ENCODE measurements at places on chromosomes 7 and 10. TPM values are rescaled to one million over a fixed set of nuclear protein-coding genes. Genes with fewer than 3 reads are reported as not detected.

DNA sequence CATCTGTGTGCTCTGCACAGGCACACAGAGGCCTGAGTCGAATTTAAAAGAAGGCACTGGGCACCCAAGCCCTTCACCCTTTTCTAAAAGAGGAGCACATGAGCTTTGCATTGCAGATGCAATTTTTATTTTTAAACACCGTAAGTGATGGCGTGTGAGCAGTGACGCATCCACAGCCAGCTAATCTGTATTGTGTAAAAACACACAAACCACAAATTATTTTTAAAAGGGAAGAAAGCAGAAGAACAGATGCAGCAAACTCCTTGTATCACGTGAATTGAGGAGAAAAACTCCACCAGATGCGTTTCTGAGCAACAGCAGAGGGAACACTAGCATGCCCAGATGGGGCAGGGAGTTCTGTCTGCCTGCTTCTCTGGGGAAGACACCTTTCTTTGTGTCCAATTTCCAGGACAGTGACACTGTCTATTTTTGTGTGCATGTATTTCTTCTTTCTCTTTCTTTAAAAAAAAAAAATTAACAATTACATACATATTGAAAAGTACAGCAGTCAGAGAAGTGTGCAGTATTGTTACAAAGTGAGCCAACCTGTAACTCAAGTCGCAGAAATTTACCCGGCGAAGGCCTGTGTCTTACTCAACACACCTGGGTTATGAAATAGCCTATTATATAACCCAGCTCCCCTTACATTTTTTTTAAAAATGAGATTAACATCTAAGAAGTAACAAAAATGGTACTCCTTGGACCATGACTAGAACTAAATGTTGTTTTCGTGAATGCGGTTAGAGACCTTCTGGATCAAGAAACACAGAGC is 39.2 kb downstream of the EEPD1 start:
- no peak for DNase-seq

- peak; percentile 35 for DNase-seq
Observed at GRCh38 chr7:101507791-101508252, 121.3 kb downstream of the MYL10 start.

DNA sequence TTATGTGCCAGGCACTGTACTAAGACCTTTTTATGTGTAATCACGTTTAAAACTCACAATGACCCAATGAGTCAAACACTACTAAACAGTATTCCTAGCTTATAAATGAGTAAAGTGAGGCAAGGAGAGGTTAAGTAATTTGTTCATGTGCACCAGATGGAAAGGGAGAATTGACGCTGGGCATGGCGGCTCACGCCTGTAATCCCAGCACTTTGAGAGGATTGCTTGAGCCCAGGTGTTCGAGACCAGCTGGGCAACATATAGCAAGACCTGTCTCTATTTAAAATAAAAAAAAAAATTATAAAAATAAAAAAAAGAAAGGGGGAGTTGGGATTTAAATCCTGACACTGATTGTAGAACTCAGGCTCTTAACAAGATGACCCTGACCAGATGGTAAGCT is 46.7 kb upstream of the DLG5 start:
- no peak for DNase-seq

- DNase-seq = no peak
Observed at GRCh38 chr7:115920367-115920766, 110.2 kb downstream of the TFEC start.

DNA sequence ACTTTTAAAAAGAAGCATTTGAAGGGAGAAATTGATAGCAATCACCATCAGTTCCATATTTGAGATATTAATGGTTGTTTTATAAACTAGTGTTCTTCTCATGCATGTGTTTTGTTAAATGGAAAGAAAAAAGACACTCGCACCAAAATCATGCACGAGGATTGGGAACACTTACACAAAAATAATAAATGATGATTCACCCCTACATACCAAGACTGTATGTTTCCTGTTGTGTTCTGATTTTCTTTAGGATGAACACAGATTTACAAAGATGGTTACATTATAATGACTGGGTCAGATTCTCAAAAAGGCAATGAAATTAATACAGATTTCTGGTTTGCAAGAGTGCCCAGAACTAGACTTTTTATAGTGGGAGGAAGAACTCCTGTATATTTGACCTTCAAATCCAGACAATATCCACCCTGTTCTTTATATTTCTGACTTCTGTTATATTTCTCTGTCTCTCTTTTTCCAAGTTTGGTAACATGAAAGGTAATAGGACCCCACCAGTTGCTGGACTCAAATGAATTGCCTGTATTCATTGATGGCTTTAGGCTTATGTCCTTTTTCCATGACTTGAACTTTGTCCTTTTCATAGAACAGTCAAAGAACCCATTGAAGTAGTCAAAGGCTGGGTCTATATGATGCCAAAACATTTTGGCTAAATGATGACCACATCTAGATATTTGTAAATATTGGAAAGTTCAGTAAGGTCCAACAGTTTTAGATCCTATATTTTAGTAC is 54.4 kb downstream of the SEMA3A start:
- DNase-seq = no peak

- DNase-seq = no peak
Observed at GRCh38 chr10:17989908-17990767, 38.4 kb downstream of the SLC39A12 start.

DNA sequence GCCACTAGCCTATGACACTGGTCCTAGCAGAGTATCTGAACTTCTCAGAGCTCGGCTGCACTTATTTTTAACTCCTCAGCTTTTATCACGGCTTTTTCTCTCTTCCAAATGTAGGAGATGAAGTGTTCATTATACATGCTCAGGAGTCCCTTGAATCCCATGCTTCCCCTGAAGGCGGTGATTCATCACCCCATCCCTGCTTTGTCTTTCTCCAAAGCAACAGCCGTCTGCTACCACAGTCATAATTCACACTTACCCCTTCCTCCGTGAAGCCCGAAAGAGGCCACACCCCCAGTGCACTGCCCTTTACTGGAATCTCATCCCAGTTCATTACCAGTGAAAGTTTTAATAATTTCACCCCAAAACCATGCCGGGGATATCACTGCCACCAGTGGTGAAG is 301.5 kb upstream of the SHH start:
- DNase-seq = no peak

- DNase-seq = no peak
Observed at GRCh38 chr7:29565634-29565981, 2.0 kb downstream of the PRR15 start.

DNA sequence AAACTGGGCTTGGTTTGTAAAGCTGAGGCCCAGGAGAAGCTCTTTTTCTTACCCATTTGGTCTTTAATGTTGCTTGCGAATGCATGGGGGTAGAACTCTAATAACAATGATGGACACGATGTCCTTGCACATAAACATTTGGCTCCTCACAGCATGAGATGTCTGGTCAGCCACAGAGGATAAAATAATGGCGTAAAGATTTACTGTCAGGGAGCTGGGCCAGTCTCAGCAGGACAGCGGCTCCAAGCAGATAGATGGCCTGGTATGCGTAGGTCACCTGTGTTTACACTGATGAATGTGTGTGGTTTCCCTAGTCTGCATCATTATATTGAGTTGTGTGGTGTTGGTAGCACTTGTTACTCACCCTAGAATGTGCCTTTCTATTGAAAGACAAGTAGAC is 537.4 kb downstream of the CNTNAP2 start:
- DNase-seq = no peak

DNA sequence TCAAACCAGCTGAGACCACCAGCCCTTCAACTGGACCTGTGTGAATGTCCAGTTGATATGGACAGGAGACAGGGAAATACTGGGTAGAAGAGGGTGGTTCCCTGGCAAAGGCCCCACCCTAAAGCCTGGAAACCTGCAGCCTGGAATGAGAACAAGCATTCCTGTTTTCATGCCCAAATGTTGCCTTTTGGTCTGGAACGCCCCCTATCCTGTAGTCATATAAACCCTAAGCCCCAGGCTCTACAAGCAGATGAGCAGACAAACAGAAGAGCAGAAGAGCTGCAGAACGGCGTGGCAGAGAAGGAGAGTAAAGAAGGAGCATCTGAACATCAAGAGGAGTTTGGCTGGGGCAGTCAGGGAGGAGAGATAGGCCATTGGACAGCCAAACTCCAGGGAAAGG is 38.4 kb downstream of the SYPL1 start:
- DNase-seq = no peak

GRCh38 chr7:45147858-45148652 is 9.5 kb upstream of the RAMP3 start:
- no peak for DNase-seq

GRCh38 chr7:123705211-123705901 is 43.4 kb downstream of the WASL start:
- no peak for DNase-seq

DNA sequence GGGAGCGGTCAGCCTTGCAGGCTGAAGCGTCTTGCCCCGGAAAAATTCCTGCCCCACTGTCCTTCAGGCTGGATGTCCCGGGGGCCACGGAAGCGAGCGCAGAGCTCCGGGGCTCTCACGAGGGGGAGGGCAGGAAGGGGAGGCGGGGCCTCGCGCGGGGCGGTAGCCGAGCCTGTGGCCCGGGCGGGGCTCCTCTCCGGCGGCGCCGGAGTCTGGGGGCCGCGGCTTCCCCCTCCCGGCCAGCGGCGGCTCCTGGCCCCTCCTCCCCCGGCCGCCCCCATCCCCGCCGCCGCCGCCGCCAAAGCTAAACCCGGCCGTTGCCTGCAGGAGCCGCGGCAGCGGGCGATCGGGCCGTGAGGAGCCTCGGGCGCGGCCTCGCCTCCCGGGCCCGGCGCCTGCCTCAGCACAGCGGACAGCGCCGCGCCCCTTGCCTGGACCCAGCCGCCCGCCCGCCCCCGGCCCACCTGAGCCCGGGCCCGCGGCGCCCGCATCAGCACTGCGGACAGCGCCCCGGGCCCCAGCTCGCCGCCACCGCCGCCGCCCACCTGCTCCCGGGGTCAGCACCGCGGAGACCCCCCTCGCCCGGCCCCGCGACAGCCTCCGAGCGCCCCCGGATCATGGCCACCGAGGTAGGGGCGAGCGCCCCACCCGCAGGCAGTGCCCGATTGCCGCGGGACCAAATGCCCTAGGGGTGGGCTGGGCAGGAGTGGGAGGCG is at the start of gene GOLGA7B:
TSS of gene GOLGA7B (plus strand) at position 157 of the 716 bp plus-strand sequence. CDS start at position 618, 461 bp downstream.
- no peak for DNase-seq

- DNase-seq = no peak
Observed at GRCh38 chr10:18689498-18689897, 30.3 kb downstream of the ARL5B start.

GRCh38 chr7:28654110-28654509 is 241.8 kb downstream of the CREB5 start:
- no peak for DNase-seq

GRCh38 chr10:44016589-44017482 is 368.1 kb downstream of the CXCL12 start:
- DNase-seq = no peak

GRCh38 chr10:113609704-113610108 is 54.1 kb downstream of the NRAP start:
- DNase-seq = no peak

DNA sequence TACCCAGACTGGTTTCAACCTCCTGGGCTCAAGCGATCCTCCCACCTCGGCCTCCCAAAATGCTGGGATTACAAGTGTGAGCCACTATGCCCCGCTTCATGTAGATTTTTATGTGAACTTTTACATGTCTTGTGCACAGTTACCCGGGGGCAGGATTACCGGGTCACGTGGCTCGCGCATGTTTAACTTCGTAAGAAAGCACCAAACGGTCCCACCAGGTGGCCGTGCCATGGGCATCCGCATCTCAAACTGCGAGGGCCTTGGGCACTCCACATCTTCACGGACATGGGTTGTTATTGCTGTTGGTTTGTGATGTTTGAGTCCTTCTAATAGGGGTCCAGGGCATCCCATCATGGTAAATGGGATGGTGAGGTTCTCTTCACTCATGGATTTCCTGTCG is 636.6 kb upstream of the FOXK1 start:
- DNase-seq = no peak

- no peak for DNase-seq
Observed at GRCh38 chr10:35259769-35260397, 76.4 kb upstream of the CCNY start.

GRCh38 chr7:155881471-155882350 is 69.4 kb upstream of the SHH start:
- DNase-seq = no peak

DNA sequence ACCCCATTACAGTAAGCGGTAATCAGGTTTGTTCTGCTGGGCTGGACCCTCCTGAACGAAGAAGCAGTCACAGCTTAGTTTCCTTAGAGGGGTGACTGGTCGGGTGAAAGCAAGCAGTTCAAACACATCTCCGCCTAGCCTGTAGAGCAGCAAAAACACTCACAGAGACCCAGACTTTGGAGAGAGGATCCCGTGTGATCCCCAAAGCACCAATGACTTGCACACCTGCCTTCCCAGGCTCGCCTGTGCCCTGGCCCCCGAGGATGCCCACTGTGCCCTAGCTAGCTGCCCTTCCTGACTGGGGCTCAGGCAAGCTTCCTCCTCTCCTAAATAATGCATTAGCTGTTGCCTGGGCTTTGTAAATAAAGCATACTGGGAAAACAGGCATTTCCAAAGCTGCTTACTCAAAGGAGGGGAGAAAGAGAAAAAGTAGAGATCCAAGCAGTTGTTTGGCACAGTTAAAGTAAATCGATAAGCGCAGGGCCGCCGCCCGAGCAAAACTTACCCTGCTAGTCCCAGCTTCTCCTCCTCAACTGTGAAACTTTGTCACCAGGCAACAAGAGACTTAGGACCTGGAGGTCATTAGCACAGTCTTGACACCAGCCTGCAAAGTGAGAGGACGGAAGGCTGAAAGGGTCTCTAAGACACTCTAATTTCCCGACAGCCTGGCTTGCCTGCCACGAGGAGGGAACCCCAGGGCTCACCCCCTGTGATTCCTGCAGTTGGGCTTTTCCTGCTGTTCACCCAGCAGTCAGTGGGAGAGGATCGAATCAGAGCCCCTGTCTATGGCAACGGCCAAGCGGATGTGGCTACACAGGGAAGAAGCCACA is 4.8 kb downstream of the LRRC18 start:
- DNase-seq = no peak

GRCh38 chr10:113362645-113363091 is 190.2 kb upstream of the HABP2 start:
- DNase-seq = no peak

- no peak for DNase-seq
Observed at GRCh38 chr10:124388476-124388822, 30.3 kb downstream of the OAT start.

GRCh38 chr7:46386428-46387399 is 465.6 kb upstream of the IGFBP3 start:
- no peak for DNase-seq

DNA sequence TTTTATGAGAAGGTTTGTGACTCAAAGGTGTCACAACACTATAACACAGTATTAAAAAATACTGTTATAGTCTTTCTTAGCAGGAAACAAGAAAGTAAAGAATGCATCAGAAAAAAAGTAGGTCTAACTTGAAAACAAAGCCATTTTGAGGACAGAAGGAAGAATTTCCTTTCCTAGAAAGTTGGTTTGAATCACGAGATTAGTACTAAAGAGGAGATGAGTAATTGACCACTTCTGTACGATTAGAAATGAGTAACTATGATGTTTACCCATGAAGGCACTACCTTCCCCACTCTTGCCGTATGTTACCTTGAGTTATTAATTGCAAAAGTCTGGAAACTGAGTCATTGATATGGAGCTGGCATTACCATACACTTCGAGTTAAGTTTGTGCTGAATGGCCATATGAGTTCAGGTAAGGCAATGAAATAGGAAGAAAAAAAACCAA is 65.2 kb downstream of the FAM185A start:
- no peak for DNase-seq

CDH23 gene
- 2.2 TPM for total RNA-seq

ITGA8 gene
- 2.6 TPM for total RNA-seq

HHEX gene
- 4.8 TPM for total RNA-seq

SFMBT2 gene
- total RNA-seq = 3.4 TPM

SUN1 gene
- 149 TPM for total RNA-seq

ASZ1 gene
- not detected for total RNA-seq

CFAP70 gene
- total RNA-seq = 1.2 TPM

ADCYAP1R1 gene
- 1.5 TPM for total RNA-seq

CNPY1 gene
- total RNA-seq = not detected

FKBP6 gene
- total RNA-seq = not detected

NUTM2D gene
- total RNA-seq = 7.1 TPM

CALHM1 gene
- not detected for total RNA-seq

Data from left colon (tissue), 2 donors.